ENCODE measurements at places on chromosomes 2 and 18.
A peak's percentile ranks its signal among the peaks of the same experiment; 100 is the strongest.

- DNase-seq, result no peak
These were observed 99.7 kb upstream of the CELF4 start for GRCh38 chr18:37665346-37665745.

DNA sequence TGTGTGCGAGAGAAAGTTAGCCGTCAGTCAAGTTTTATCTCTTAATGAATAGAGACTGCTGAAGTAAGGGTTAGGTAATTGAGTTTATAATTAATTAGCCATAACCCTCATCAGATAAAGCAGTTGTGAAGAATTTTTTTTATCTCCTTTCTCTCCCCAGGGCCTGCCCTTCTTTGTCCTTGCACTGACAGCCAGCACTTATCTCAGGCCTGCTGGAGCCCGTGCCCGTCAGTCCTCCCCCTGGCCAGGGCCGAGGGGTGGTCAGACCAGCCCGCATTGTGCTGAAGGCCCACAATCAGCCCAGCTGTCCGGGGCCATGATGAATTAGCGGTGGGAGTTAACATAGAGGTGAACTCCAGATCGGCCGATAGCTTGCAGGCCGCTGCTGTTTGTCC lies 315.7 kb downstream of the GBX2 start:
- no peak for DNase-seq

- no peak for DNase-seq
These were observed 45.9 kb upstream of the SPOPL start for GRCh38 chr2:138455691-138456090.

- no peak for DNase-seq
These were observed 78.4 kb downstream of the NCKAP5 start for GRCh38 chr2:133489641-133490410.

DNA sequence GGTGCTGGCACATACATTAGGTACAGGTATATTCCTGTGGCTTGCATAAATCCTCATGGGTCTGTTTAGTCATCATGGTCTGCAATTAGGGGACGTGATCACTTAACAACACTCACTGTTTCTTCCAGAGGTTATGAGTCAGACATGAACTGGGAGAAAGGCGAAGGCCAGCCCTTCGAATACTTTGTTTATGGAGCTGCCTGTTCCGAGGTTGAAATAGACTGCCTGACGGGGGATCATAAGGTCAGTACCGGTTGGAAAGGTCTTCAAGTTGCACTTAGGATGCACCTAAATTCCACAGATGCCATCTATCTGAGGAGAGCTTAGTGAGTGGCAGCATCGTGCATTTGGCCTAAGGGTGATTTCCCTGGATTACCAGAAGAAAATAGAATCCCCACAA lies 76.9 kb downstream of the AOX1 start:
- peak; percentile 43 for DNase-seq

DNA sequence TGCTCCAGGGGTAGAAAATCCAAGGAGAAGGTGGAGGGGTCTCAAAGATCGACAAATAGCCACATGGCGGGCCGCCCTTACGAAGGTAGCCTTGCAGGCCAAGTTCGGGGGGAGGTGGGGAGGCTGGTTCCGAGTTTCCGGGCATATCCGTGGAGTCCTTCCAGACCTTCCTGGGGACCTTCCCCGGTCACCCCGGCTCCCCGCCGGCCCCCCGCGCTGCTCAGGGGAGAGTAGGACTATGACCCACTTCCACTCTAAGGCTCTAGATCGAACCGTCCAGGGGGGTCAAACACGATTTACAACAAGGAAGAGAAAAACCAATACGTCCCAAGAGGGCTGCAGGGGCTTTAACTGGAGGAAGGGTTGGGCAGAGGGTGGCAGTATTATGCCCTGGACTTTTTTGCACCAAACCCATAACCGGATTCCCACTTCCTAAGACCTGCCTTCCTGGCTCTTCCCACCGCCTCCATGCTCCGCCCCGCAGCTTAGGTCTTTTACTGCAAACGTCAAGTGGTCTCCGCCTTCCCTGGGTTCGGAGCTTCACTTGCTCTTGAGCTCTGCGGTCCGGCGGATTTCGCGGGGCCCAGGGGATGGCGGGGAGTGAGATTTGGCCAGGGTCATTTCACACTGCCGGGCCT lies 779 bp upstream of the LYPD6 start:
- DNase-seq, result no peak

- no peak for DNase-seq
These were observed 120.0 kb downstream of the DOCK10 start for GRCh38 chr2:224922142-224922727.

DNA sequence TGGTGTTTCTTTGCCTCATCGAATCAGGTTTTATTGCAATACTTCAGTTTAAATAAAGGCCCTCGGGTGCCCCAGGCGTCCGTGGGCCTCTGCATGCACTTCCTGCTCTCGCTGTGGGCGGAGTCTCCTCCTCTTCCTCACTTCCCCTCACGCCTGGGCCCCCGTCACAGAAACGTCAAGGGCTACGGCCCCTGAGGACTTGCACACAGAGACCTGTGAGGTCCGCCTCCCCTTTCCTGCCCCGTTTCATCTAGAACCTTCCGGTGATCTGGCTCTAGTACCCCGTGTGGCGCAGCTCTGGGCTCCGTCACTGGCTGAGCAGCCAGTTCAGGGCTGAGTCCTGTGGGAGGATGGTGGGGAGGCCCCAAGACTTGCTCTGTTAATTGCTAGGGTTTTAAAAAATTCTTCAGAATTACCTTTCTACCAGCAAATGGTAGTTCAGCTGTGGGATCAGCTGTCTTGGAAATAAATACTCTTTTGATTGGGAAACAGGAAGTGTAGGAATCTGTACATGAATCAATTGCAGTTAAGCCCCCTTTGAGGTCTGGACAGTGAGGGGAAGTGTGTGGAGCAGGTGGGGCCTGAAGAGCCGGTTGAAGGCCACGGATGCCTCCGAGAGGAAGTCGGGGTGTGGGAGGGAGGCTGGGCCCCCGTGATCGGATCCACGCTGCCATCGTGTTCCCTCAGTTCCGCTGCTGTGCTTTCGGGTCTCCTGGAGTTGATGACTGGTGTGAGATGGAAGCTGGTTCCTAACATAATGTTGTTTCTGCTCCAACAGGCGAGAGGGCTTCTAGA lies 10.2 kb downstream of the NFATC1 start:
- DNase-seq, result no peak

GRCh38 chr2:203694191-203694590 lies 12.2 kb upstream of the CD28 start:
- no peak for DNase-seq

- DNase-seq, result no peak
These were observed 1.3 kb downstream of the LIPG start for GRCh38 chr18:49563130-49563540.

DNA sequence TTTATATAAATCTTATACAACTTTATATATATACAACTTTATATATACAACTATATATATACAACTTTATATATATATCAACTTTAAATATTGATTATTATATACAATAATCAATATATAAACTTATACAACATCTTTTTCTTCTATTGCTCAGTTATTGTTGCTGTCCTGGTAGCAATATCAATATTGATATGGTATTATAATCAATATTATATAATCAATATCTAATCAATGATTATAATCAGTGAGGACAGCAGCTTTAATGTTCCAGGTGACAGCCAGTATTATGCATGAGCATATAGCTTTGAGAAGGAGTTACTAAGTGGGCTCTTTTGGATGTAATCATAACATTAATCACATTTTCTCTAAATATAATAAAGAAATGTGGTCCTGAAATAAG lies 242.3 kb upstream of the SOX11 start:
- no peak for DNase-seq

- DNase-seq, result no peak
These were observed 163.1 kb upstream of the RGPD4 start for GRCh38 chr2:107663632-107664031.

DNA sequence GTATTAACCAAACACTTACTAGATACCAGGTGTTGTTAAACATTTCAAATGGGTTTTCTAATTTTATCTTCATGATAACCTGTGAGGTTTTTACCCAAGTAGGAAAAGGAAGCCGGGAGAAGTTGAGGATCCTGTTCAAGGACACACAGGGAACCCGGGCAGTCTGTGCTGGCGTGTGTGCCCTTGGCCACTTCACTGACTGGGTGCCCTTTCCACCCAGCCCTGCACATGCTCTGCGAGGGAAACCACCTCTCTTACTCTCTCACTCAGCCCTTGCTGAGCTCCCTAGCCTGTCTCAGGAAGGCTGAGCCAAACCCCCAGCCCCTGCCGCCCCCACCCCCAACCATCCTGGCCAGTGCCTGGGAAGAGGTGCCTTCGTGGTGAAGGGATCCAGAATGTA lies 51.8 kb downstream of the TEX44 start:
- DNase-seq, result no peak

GRCh38 chr2:231250146-231250545 lies 51.7 kb downstream of the ARMC9 start:
- DNase-seq, result no peak

GRCh38 chr2:20507711-20508110 lies 60.8 kb downstream of the RHOB start:
- DNase-seq, result no peak

GRCh38 chr18:25456334-25457010 lies 104.5 kb upstream of the ZNF521 start:
- no peak for DNase-seq

DNA sequence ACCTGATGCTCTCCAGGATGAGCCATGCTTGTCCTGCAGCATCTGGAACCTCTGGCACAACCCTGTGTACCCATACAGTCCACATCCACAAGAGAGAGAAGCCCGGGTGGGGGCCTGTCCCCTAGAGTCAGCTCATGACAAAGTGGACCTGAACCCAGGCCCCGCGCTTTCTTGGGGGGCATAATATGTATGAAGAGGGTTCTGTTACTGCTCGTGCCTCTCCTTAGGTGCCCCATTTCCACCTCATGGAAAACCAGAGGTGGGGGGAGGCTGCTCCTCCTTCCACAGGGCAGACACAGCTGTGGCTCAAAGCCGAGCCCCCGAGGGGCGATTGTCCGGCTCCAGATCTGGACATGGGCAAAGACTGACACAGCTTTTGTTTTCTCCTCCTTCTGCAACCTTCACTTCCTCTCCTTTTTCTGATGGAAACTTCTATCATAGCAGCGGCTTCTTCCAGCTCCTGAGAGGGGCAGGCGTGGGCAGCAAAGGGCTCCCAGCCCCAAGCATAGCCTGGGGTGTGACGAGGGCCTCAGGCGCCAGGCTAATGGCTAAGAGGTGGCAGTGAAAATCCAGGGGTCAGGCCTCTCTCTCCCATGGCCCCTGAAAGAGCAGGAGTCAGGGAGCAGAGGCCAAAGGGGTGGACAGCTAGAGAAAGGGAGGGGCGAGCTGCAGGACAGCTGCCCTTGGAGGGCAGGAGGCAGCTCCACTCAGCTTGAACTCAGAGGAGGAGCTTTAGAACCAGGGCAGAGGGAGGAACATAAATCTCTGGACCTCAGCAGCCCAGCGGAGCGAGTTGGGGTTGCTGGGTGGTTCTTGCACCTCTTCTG lies 155.5 kb downstream of the ZFP36L2 start:
- DNase-seq, result no peak

DNA sequence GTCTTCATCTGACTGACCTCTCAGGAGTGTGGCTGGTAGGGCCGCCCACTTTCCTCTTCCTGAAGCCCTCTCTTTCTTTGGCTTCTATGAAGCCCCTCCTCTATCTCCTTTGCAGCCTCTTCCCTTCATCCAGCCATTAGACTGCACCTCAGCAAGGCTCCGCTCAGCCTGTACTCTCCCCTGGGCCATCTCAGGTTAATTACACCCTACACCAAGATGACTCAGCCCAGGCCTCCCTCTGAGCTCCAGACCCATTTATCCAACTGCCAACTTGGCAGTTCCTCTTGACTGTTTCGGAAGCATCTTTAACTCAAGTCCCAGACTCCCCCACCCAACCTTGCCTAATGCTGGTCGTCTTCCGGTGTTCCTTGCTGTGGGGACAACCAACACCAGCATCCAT lies 5.8 kb upstream of the WNT6 start:
- peak; percentile 43 for DNase-seq

DNA sequence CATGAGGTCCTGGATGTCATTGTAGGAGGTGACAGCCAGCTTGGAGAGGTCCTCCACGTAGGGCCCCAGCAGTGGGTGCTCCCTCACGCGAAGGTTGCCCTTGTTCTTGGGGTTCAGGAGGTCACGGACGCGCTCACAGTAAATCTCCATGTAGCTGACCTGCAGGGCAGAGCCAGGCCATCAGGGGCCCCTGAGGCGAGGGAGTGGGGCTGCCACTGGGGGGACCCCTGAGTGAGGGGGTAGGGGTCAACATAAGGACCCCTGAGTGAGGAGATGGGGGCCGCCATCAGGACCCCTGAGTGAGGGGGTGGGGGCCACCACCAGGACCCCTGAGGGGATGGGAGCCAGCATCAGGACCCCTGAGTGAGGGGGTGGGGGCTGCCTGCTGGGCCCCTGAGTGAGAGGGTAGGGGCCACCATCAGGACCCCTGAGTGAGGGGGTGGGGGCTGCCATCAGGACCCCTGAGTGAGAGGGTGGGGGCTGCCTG lies 33.6 kb downstream of the KIF1A start:
- DNase-seq, result no peak

GRCh38 chr2:46067501-46068305 lies 229.5 kb upstream of the EPAS1 start:
- DNase-seq, result peak; percentile 96

DNA sequence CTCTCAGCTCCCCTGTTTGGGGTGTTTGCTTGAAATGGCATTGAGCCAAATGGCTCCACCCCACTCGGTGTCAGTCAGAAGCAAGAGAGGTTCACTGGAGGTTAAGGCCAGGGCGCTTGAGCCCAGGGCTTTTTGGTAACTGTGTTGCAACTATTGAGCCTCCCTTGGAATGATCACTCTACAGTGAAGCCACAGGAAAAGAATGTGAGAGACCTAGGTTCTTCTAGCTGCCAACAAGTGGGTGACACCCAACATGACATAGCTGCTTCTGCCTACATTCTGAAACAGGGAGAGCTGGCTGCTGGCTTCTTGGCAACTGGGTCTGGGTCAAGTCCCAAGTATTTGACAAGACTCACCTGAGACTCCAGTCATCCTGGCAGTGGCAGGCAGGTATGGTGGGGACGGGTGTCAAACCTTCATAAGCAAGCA lies 7.1 kb upstream of the GRHL1 start:
- no peak for DNase-seq

DNA sequence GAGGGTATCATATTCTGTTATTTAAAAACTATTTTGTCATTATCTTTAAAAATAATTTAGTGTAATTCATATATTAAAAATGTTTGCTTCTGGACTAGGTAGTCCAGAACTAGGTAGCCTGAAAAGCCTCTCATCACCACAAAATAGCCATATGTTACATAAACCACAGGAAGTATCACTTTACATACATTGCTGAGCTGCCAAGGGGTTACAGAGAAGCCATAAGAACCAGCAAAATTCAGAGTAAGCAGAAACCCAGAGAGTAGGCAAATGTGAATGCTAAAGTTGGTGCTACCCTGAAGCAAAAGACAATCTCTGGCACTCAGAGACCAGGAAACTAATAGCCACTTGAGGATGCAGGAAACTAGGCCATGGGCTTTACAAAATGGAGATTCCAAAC lies 60.9 kb downstream of the LOXHD1 start:
- no peak for DNase-seq

- DNase-seq, result no peak
These were observed 202.1 kb downstream of the CTIF start for GRCh38 chr18:48740851-48741485.

Measured in kidney epithelial cell (primary cell).